ENCODE measurements at places on chromosomes 5 and 9.

- no peak for DNase-seq
These were observed 4.3 kb upstream of the LNPEP start for GRCh38 chr5:96931605-96932004.

- DNase-seq: no peak
These were observed 19.5 kb downstream of the PLPP7 start for GRCh38 chr9:131308906-131309529.

GRCh38 chr9:114311571-114312512 is 11.1 kb upstream of the ORM1 start:
- DNase-seq: no peak

GRCh38 chr9:118156846-118157245 is 452.6 kb downstream of the TLR4 start:
- no peak for DNase-seq

DNA sequence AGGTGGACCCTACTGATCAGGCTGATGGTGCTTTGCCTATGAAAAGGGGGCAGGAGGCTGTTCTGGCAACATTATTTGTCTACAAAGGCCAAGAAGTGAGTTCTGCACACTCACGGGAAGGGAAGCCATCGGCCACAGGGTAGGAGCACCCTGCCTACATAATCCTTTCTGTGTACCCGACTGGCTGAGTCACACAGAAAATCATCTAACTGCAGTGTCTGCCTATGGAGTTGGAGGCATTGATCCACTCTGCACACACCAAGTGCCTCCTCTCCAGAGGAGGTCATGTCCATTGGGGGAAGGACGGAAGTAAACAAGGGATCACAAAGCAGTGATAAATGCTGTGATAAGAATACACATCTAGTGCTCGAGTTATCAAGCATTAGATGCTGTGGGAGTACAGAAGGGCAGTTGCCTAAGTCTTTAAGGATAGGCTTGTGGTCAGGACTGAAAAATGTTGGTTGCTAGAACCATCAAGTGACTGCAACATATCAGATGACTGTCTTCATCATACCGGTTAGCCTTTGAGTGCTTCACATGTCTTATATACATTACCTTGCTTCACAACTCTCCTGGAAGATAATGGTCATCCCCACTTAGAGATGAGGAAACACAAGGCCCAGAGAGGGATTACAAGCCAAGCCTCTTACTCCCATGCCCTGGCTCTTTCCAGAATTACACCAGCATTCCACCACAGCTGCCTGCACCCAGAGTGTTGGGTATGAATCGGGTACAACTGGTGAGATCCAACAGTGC is 1.3 kb upstream of the SLC2A8 start:
- DNase-seq: no peak

DNA sequence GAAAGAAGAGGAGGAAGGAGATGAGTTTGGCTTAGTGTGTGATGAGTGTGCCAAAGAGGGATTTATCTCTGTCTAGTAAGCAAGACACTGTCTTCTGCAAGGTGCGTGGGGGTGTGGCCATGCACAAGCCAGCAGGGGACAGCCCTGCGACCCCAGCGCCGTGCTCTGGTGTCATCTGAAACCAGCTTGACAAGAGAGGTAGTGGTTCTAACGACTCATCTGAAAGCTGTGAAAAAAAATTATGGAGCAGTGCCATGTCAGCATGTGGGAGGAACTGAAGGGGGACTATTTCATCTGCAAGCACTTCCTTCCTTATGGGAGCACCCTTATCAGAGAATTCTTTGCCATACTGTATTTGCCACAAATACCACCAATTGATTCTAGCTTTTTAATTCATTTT is 398.6 kb downstream of the PSAT1 start:
- peak; percentile 55 for DNase-seq

DNA sequence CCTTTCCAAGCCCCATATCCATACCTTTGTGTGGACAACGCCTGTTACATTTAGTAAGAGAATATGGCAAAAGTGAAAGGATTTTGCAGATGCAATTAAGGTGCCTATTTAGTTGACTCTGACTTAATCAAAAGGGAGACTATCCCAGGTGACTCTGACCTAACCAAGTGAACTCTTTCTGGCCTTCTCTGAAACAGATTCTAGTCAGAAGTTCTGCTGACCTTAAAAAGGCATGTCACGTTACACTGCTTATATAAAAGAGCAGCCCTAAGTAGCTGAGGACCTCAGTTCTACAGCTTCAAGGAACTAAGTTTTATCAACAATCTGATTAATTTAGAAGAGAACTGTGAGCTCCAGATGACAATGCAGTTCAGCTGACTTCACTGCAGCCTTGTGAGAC is 5.7 kb upstream of the TICAM2 start:
- no peak for DNase-seq
